ENCODE measurements at places on chromosomes 16 and 17. TPM values are rescaled to one million over a fixed set of nuclear protein-coding genes. Genes with fewer than 3 reads are reported as not detected.
A peak's percentile ranks its signal among the peaks of the same experiment; 100 is the strongest.

Gene NETO2
- 7.4 TPM for total RNA-seq

Gene NQO1
- 6.1 TPM for total RNA-seq

Gene VMO1
- 13.1 TPM for total RNA-seq

Gene PTGES3L
- total RNA-seq = 61.5 TPM

Gene MMP25
- 0.41 TPM for total RNA-seq

Gene ZCCHC14
- total RNA-seq = 19.2 TPM

GRCh38 chr17:37829592-37830123 lies 84.8 kb upstream of the HNF1B start:
- no peak for DNase-seq

GRCh38 chr17:17051791-17052461 lies 9.7 kb downstream of the MPRIP start:
- no peak for DNase-seq

DNA sequence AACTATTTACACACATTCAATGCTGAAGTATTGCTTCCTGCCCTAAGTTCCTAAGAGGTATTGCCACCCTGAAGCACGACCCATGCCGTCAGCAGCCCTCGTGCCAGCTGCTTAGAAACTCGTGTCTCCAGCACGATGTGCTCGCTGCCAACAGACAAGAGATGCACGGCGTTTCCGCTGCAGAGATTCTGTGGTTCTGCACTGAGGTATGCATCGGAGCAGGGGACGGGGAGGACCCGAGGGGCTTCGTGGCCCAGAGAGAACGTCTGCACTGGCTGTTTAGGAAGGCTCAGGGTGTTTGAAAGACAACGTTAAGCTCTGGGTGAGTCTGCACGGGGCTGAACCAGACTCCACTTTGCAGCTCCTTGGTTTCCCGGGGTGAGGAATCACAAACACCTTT lies 82.7 kb upstream of the CREBBP start:
- peak; percentile 66 for DNase-seq

DNA sequence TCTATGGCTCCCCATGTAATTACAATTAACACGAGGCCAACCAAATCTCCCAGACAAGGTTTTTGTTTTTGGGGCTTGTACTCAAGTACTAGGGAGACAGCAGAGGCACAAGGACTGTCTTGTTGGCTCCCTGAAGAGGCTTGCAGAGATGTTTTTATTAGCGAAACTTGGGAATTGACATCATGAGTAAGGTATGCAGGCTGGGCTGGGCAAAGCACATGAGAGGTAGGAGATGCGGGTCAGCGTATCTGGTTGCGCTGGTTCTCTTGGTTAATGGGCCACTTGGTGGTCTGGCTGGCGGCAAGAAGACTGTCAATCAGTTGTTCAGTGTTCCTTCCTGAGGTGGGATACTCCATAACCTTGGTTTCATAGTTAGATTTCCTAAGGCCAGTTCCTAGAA lies 28.9 kb downstream of the LCMT1 start:
- DNase-seq = no peak

DNA sequence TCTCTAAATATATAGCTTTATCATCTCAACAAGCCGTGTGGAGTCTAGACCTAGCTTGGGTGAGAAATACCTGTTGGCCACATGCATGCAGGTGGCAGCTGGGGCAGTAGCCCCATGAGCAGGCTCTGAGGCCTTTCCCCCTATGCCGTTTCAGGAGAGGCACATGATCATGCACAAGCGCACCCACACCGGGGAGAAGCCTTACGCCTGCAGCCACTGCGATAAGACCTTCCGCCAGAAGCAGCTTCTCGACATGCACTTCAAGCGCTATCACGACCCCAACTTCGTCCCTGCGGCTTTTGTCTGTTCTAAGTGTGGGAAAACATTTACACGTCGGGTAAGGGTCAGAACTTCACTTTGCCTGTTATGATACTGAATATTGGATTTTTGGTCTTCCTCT lies 16.7 kb upstream of the CARMIL2 start:
- DNase-seq = no peak

DNA sequence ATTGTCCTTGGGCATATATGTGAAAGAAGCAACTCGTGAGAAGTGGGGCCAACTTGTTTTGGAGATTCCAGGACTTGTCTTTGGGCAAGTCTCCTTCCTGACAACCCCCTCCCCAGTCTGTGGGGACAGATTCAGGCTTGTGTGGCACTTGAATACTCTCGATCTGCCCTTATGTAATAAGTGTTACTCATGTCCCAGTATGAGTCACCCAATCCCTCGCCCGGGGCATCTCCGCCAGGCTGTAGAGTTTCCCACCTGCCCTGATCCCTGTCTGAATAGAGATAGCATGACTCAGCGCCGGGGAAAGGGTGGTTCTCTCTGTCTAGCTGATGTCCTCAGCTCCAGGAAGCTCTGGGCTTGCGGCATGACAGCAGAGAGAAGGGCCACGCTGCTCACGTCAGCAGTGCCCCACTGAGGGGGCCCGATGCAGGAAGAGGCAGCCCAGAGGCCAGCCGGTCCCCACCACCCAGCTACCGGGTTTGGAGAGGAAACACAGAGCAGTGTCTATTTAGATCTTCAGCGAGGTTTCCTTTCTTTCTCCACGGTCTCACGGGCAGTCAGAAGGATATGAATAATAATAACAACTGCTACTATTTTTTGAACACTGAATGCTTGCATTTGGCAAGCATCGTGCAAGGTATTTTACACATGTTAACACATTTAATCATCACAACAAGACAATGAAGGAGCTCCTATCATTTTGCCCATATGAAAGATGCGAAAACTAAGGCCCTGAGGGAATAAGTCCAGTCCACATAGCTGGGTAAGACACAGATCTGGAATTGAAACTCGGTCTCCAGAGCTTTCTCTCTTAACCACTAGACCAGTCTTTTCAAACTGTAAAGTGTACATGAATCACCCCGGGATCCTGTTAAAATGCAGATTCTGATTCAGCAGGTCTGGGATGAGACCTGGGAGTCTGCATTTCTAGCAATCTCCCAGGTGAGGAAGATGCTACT lies 426.7 kb upstream of the MAF start:
- peak; percentile 63 for DNase-seq

DNA sequence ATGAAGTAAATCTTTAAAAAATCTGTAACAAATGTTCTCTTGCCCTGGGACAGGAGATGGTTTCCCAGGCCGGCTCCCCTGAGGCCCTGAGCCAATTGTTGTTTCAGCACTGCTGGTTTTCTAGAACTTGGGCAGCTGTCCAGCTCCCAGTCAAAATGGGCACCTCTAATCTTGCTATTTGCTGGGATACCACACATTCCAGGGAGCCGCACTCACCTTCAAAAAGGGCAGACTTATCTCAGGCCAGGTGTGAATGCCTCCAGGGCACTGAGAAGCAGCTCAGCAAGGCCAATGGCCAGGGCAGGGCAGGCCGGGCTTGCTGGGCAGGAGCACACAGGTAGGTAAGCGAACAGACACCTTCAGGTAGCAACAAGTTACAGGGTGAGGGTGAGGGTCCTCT lies 24.4 kb downstream of the TRIM16 start:
- DNase-seq = peak; percentile 40

DNA sequence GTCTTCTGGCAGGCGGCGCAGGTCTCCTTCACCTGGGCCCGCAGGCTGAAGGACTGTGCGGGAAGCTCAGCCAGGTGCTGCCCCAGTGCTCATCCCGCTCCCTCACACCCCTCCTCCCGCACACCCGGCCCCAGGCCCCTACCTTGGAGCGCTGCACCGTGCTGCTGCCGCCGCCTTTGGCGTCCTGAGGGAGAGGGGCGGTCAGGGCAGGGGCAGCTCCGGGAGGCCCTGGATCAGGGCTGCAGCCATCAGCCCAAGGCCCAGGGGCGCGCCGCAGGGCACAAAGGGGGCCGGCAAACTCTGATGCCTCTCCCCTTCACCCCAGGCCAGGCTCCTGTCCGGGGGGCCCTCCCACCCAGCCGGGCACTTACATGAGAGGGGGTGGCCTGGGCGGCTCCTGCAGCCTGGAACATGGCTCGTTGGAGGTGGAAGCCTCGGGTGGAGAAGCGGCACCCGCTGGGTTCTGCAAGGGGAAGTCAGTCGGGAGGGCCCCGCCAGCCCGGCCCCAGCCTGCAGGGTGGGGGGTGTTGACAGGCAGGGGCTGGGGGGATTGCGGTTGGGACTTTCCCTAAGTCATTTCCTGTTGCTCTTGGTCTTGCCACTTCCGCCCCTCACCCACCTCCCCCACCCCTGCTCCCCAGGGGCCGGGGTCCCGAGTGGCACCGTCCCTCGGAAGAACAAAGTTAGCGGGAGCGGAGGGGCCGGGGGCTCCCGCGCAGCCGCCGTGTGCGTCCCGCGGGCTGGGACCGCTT lies 863 bp downstream of the LIMD2 start:
- DNase-seq = peak; percentile 35

GRCh38 chr17:64964796-64965195 lies 45.5 kb upstream of the LRRC37A3 start:
- DNase-seq = peak; percentile 39

DNA sequence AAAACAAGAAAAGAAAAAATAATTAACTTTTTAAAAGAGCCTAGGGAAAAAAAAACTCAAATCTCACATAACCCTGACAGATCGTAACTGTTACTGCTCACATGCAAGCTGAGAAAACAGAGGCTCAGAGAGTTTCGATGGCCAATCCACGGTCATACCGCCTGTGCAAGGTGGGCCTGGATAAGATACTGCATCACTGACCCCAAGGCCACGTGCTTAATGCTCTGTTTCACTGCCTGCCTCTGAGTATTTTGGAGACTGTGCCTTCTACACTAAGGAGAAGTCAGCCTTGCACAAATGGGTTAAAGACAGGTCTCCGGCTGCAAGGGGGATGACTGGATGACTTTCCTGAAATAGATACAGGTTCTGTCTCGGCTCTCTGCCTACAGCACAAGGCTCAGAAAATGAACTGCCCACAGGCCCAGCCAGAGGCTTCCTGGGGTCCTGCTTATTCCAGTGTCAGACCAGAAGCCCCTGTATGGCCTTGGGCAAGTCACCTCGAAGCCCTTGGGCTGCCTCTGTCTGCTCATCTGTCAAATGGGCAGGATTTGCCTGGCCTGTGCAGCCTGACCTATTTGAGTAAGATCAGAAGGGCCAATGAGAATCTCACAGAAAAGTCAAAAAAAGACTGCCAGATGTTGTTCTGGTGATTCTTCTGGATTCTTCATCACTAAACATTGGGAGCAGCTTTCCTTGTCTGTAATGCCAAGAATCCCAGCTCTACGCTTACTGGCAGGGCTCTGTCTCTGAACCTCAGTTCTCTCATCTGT lies 25.8 kb downstream of the CNGB1 start:
- DNase-seq = no peak

GRCh38 chr16:86809458-86809955 lies 231.2 kb downstream of the FOXL1 start:
- no peak for DNase-seq

GRCh38 chr17:34760931-34761495 lies 181.6 kb downstream of the TMEM132E start:
- no peak for DNase-seq

DNA sequence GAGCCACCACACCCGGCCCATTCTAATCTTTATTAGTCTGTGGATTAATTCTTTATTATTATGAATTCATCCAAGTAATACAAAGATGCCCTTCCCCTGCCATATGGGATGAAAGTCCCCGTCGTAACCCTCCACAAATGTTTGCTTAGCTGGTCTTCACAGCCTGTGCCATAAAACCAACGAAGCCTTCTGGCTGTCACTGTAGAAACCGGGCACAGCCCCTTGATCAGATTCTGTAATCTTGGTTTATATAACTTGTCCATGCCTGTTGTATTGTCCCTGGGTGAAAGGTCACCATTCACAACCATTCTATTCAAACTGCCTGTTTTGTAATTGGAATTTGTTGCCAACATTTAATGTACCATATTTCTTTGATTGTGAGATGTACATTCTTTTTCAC lies 66.5 kb downstream of the ATP2C2 start:
- no peak for DNase-seq

- no peak for DNase-seq
These were observed 502 bp downstream of the SMPD3 start for GRCh38 chr16:68447653-68448359.

DNA sequence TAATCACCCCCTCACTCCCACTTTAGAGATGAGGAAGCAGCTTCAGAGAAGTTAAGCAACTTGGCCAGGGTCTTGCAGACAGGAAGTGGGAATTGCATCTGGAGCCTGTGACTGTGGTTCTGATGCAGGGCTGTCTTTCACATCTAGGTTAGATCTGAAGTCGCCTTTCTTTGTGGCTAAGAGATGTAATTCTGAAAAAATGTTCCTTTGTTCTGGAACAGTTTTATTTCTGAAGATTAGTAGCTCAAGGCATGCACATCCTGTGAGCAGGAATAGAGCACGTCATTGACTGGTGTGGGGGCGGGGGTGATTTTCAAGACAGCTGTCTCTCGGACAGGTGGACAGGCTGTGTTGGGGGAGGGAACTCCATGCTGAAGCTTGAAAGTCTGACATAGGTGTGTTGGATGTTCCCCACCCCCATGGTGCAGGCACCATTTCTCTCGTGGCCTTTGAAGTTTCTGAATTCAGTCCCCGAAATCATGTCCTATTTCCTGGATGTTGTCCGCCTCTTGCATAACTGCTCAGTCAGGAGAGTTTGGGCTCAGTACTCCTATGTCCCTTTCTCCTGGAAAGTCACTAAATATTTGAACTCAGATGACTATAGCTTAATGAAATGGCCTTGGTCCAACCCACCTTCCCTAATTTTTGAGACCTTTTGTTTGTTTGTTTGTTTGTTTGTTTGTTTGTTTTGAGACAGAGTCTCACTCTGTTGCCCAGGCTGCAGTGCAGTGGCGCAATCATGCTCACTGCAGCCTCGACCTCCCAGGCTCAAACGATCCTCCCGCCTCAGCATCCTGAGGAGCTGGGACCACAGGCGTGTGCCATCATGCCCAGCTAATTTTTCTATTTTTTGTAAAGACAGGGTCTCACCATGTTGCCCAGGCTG lies 21.0 kb upstream of the HERPUD1 start:
- DNase-seq = peak; percentile 54

DNA sequence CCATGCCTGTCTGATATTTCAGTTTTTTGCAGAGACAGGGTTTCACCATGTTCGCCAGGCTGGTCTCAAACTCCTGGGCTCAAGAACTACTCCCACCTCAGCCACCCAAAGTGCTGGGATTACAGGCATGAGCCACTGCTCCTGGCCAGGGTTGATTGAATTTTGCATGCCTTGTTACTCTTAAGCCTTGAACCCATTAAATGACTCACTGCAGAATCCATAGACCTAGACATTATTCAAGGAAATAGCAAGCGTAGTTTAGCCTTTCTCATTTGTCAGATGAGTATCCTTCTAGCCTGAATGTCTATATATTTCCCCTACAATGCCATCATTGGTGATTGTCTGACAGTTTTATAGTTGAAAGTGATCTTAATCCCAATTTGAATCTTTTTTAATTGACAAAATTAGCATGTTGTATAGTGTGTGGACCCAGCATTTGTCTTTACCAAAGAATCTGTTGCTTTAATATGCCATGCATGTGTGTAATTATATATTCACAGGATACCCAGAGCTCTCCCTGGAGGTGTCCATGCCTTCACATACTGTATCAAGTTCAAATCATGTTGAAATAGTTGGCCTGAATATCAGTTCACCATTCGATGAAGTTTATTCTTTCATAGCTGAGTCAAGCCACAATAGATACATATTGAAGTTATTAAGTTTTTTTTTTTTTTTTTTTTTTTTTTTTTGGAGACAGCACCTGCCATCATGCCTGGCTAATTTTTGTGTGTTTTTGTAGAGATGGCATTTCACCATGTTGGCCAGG lies 321.0 kb downstream of the CPPED1 start:
- DNase-seq = no peak

- no peak for DNase-seq
These were observed 104.4 kb downstream of the VPS53 start for GRCh38 chr17:610276-610675.

GRCh38 chr16:10971560-10971961 lies 27.2 kb downstream of the CLEC16A start:
- DNase-seq = peak; percentile 92

GRCh38 chr17:58120195-58120822 lies 27.9 kb upstream of the OR4D1 start:
- DNase-seq = peak; percentile 88

GRCh38 chr17:61575352-61575975 lies 15.6 kb downstream of the NACA2 start:
- DNase-seq = no peak
